Osteocyte (in vitro differentiated cells): ENCODE measurements at places on chromosomes 5 and 9. TPM values are rescaled to one million over a fixed set of nuclear protein-coding genes. Genes with fewer than 3 reads are reported as not detected.

DNA sequence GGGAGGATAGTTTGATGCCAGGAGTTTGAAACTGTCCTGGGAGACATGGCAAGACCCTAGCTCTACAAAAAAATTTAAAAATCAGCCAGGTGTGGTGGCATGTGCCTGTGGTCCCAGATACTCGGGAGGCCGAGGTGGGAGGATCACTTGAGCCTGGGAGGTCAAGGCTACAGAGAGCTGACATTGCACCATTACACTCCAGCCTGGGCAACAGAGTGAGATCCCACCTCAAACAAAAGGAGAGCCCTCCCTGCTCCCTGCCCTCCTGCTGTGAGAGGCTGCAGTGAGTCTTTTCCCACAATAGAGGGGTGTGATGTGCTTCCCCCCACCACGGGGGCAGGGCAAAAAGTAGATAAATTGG is 10.1 kb upstream of the CCDC187 start:
- H3K4me1 ChIP-seq: no peaks in the 10 kb centered on the region
- H3K36me3 ChIP-seq: peaks cover 2% of the 10 kb centered on the region
- no peaks in the 10 kb centered on the region for H3K27me3 ChIP-seq
- H3K27ac ChIP-seq: no peak overlapping the region

DNA sequence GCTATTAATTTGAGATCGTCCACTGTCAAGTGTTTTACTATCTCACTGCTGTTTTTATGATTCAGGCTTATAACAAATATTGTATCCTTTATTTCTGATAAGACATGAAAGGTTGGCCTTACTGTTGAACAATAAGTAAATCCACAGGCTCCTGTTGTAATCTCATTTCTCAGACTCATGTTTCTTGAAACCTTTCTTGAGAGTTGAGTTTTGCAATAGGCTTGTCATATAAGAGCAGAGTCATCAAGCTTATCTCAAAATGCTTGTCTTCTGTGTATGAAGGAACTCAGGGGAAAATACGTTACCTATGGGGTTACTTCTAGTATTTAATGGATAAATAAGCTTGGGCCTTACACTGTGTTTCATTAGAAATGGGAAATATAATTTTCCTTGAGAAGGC is 9.2 kb upstream of the TLX3 start:
- no peak overlapping the region for H3K27ac ChIP-seq
- H3K4me1 ChIP-seq: peaks cover 11% of the 10 kb centered on the region
- peaks cover 2% of the 10 kb centered on the region for H3K36me3 ChIP-seq
- no peak overlapping the region for H3K4me3 ChIP-seq

DNA sequence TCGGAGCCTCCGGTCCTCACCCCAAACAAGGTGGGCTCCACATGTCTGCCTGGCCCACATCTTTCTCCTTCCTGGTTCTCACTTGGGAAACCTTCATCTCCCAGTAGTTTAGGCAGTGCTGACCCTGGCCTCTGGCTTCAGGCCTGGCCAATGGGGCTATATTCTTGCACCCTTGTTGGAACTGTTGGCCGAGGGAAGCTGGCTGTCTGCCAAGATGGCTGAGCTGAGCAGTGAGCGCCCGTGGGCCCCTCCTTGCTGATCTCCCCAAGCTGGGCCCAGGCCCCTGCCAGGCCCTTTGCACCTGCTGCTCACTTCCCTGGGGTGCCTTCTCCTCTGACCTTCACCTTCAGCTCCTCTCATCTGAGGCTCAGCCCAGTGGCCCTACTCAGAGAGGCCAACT is 31.3 kb downstream of the TSPAN17 start:
- H3K4me1 ChIP-seq: peaks cover 11% of the 10 kb centered on the region
- H3K4me3 ChIP-seq: no peak overlapping the region
- peaks cover 27% of the 10 kb centered on the region for H3K27me3 ChIP-seq
- DNase-seq: no peak
- no peak overlapping the region for H3K27ac ChIP-seq
- no peaks in the 10 kb centered on the region for H3K36me3 ChIP-seq

The BARHL1 gene
- not detected in 2 replicates for total RNA-seq

The SPEF2 gene
- total RNA-seq: 5.5 and 7.9 TPM in 2 replicates

- peaks cover 26% of the 10 kb centered on the region for H3K4me1 ChIP-seq
- H3K27ac ChIP-seq: peak overlapping the region; percentile 42
- no peaks in the 10 kb centered on the region for H3K36me3 ChIP-seq
- peak overlapping the region; percentile 48 for H3K4me3 ChIP-seq
- no peaks in the 10 kb centered on the region for H3K27me3 ChIP-seq
- DNase-seq: no peak
Observed at GRCh38 chr5:65034029-65034812, 265.5 kb downstream of the CWC27 start.

The VPS13A gene
- total RNA-seq: 31.0 and 31.4 TPM in 2 replicates

DNA sequence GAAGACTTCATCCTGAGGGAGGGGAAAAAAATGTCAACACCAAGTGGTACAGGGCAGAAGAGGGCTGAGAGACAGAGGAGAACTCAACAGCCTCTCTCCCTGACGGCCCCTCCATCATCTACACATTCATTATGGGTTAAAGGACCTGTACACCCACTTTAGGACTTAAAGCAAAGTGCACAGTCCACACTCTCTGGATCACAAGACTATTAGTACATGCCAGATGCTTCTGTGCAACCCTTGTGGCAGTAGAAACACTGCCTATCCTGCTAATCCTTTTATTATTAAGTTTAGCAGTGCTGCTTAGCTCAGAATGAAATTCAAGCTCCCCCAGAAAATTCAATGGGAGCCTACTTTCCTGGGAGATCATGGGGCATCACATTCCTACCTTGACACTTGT is 1.9 kb downstream of the FRMD3 start:
- H3K27ac ChIP-seq: no peak overlapping the region
- no peaks in the 10 kb centered on the region for H3K36me3 ChIP-seq
- DNase-seq: no peak

DNA sequence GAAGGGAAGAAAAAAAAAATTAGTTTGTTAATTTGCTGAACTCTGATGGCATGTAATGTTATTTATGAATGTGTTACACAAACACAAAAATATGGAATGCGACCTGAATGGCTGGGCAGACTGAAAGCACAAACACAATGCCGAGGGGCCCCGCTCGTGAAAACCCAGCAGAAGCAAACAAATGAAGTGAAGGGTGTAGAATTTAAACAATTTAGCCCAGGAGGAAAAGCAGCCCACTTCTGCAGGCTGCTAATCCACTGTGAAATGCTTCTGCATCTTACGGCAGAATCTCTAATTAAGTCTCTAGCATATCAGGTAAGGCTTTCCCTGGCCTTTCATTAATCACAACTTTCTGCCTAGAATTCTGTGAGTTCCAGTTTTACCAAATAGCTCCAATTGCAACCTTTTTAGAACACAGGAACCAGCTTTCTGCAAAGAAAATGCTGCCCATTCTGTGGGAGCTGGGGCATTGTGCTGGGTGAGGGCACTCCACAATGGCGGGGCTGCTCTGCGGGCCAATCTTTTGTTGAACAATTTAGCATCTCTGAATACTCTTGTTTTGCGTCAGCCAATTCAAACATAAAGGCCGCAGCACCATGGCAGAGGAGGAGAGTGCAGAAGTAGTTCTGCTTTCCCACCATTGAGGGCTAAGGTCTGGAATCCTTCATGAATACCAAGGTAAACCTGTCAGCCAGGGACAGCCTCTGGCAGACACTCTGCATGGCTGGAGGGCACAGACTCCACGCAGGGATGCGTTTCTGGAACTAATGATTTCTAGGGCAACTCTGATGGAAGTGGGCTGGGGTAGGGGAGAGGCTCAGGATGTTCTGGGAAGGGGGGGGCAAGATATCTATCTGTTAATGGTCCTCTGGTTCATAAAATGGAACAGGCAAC is 66.4 kb downstream of the PTCH1 start:
- peaks cover 44% of the 10 kb centered on the region for H3K36me3 ChIP-seq
- no peak overlapping the region for H3K27ac ChIP-seq
- DNase-seq: no peak
- H3K4me1 ChIP-seq: no peaks in the 10 kb centered on the region
- no peaks in the 10 kb centered on the region for H3K27me3 ChIP-seq

The P4HA2 gene
- total RNA-seq: 104 and 117 TPM in 2 replicates

DNA sequence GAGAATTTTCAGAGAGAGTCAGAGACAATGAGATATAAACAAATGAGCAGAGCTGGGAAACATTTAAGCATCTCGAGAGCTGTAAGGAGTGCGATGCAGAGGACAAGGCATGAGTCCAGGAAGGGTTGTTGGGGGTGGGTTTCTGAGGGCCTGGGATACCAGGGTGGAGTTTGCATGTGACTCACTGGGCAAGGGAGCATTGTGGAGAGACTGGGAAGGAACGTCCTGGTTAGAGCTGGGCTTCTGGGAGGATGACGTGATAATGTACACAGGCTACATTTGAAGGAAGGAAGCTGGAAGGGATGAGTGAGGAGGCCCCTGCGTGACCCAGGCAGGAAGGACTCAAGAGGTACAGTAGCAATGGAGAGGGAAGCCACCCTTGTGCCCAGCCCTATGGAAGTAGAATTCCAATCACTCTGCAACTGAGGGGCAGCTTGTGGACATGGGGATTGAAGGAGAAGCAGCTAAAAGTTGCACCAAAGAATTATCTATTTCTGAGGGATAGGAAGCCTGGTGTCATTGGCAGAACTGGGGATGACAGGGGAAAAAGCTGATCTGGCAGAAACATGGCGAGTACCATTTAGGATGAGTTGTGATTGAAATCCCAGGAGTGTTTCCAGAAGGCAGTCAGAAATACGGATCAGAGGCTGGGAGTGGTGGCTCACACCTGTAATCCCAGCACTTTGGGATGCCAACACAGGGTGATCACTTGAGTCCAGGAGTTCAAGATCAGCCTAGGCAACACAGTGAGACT is 59.3 kb upstream of the AFAP1L1 start:
- DNase-seq: no peak
- H3K4me3 ChIP-seq: no peak overlapping the region
- peaks cover 4% of the 10 kb centered on the region for H3K27me3 ChIP-seq

The C9 gene
- not detected in 2 replicates for total RNA-seq

GRCh38 chr9:22157276-22157675 is 148.2 kb upstream of the CDKN2B start:
- no peak for DNase-seq
- no peaks in the 10 kb centered on the region for H3K36me3 ChIP-seq
- peaks cover 7% of the 10 kb centered on the region for H3K27me3 ChIP-seq
- H3K27ac ChIP-seq: no peak overlapping the region
- peaks cover 21% of the 10 kb centered on the region for H3K4me1 ChIP-seq

The NPR3 gene
- total RNA-seq: 92.2 and 97.4 TPM in 2 replicates

DNA sequence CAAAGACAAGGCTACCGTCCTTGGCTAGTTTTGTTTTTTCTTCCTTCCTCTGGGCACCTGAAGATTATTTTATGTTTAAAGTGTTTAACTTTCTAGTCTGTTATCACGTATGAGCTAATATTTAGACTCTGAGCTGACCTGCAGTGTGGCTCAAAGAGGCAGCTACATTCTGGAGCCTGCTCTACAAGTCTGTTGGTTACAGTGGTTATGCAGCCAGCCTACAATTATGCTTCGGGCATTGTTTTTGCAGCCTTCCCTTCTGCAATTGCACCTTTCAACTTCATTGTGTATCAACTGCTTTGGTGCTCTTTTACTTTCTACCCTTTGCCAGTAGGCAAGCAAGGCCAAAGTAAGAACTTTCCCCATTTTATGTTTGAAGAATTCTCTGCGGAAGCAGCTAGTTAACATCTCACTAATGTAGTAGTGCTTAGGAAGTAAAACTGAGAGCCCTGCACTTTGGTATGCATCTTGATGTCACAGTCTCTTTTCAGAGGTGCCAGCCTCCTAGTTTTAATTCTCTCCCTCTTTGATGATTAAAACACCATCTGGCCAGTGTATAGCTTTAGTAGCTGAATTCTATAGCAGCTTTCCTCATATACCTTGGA is 322.1 kb downstream of the FAM170A start:
- H3K4me1 ChIP-seq: no peaks in the 10 kb centered on the region
- no peak overlapping the region for H3K4me3 ChIP-seq

DNA sequence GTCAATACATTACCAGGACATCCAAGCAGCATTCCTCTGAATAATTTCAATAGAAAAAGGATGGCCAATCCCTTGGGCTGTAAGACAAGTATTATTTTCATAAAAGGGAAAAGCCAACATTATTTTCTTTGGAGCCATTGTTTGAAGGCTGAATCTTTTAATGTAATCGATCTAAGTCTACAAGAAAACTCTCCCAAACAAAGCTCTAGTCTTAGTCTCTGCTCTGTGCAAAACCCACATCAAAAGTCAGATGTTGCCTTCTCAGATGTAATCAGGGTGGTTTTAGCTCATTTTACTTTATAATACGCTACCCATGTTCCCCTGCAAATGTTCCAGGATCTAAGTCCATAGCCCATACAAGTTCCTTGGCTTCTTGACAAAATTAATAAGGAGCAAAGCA is 325.6 kb downstream of the TRPM3 start:
- H3K27me3 ChIP-seq: peaks cover 10% of the 10 kb centered on the region
- no peak overlapping the region for H3K27ac ChIP-seq
- no peaks in the 10 kb centered on the region for H3K36me3 ChIP-seq

- no peak overlapping the region for H3K4me3 ChIP-seq
- H3K36me3 ChIP-seq: peaks cover 12% of the 10 kb centered on the region
- no peak for DNase-seq
- H3K4me1 ChIP-seq: no peaks in the 10 kb centered on the region
Observed at GRCh38 chr9:4569101-4569500, 78.8 kb downstream of the SLC1A1 start.

GRCh38 chr5:144697847-144698262 is 527.2 kb downstream of the KCTD16 start:
- DNase-seq: no peak
- no peak overlapping the region for H3K4me3 ChIP-seq
- H3K27me3 ChIP-seq: no peaks in the 10 kb centered on the region
- H3K27ac ChIP-seq: peak overlapping the region; percentile 82

- peaks cover 44% of the 10 kb centered on the region for H3K4me1 ChIP-seq
- no peak overlapping the region for H3K4me3 ChIP-seq
- no peaks in the 10 kb centered on the region for H3K27me3 ChIP-seq
- H3K27ac ChIP-seq: peak overlapping the region; percentile 54
- no peak for DNase-seq
- H3K36me3 ChIP-seq: peaks cover 27% of the 10 kb centered on the region
Observed at GRCh38 chr9:130854092-130854491, 19.0 kb downstream of the ABL1 start.

GRCh38 chr5:161645264-161645663 is 40.3 kb upstream of the GABRA6 start:
- no peaks in the 10 kb centered on the region for H3K27me3 ChIP-seq
- no peaks in the 10 kb centered on the region for H3K4me1 ChIP-seq

- H3K36me3 ChIP-seq: no peaks in the 10 kb centered on the region
- H3K27me3 ChIP-seq: no peaks in the 10 kb centered on the region
- no peak for DNase-seq
- no peak overlapping the region for H3K4me3 ChIP-seq
Observed at GRCh38 chr5:81225463-81225862, 7.7 kb upstream of the CKMT2 start.

GRCh38 chr9:133792721-133793470 is 54.7 kb upstream of the SARDH start:
- H3K4me3 ChIP-seq: no peak overlapping the region
- peak; percentile 91 for DNase-seq
- peaks cover 6% of the 10 kb centered on the region for H3K4me1 ChIP-seq
- no peak overlapping the region for H3K27ac ChIP-seq
- peaks cover 6% of the 10 kb centered on the region for H3K36me3 ChIP-seq

DNA sequence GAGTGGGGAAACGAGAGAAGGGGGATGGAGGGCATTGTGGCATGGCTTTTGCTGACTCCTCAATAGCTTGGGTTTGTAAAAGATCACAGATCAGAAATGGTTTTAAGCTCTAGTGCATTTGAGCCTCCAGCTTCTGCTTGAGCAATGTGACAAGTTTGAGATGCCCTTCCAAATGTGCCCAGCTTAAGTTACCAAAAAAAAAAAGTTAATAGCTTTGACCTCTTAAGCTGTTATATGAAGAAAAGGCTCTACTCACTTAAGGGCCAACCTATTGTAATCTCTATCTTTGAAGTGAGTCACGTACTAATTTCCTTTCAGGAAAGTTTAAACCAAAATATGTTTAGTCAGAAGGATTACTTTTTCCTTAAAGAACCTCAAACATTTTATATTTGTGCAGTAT is 428.8 kb upstream of the ACTBL2 start:
- H3K36me3 ChIP-seq: no peaks in the 10 kb centered on the region
- no peaks in the 10 kb centered on the region for H3K27me3 ChIP-seq
- peaks cover 2% of the 10 kb centered on the region for H3K4me1 ChIP-seq
- no peak overlapping the region for H3K4me3 ChIP-seq
- H3K27ac ChIP-seq: no peak overlapping the region
- no peak for DNase-seq
